CD4-positive, alpha-beta T cell (primary cell): ENCODE measurements at places on chromosomes 6 and 20.

DNA sequence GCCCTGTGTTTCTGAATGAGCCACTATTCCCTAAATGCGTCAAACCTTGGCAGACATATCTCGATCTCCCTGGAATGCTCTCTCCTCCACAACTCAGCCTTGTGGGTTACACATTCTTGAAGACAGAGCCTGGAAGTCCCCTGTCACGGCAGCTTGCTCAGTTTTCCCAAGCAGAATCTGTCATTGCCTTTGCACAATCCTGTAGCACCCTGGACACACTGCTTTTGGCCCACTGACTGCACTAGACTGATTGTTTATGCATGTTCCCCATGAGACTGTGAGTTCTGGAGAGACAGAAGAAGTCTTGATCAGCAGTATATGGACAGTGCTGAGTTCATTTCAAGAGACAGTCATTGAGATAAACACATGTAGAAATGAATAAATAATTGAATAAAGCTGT is 406.7 kb downstream of the CD83 start:
- no peak for DNase-seq

GRCh38 chr6:11208854-11209253 is 23.6 kb downstream of the NEDD9 start:
- DNase-seq: no peak

GRCh38 chr6:144158133-144158532 is 7.8 kb downstream of the STX11 start:
- no peak for DNase-seq

DNA sequence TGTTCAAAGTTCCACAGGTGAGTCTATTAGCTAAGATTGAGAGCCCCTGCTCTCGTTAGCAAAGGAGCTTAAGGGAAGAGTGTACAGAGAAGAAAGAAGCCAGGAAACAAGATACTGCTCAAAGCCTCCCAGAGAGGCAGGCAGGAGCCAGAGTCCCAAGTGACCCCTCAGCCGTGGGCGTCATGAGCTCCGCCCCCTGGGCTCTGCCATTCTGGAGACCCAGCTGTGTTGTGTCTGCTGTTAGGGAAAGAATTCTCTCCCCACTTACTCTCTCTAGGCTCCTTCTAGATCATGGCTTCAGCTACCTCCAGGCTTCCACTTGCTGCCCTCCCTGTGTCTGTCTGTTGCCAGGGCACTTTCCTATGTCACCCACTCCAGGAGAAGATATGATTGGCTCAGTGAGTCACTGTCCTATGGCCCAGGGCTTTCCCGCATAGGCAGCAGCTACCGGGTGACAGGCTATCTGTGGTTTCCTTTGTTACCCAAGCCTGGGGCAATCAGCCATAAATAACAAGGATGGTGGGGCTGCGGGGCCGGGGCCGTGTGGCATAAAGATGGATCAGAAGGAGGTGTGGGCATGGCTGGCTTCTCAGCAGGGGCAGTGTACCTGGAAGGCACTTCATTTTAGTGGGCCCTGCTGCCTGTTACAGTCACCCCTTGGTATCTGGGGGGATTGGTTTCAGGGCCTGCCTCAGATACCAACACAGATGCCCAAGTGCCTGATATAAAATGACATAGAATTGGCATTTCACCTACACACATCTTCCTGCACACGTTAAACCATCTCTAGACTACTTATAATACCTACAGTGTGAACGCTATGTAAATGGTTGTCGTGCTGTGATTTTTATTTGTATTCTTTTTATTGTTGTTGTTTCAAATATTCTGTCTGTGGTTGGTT is 118.9 kb downstream of the ARMC2 start:
- DNase-seq: no peak

DNA sequence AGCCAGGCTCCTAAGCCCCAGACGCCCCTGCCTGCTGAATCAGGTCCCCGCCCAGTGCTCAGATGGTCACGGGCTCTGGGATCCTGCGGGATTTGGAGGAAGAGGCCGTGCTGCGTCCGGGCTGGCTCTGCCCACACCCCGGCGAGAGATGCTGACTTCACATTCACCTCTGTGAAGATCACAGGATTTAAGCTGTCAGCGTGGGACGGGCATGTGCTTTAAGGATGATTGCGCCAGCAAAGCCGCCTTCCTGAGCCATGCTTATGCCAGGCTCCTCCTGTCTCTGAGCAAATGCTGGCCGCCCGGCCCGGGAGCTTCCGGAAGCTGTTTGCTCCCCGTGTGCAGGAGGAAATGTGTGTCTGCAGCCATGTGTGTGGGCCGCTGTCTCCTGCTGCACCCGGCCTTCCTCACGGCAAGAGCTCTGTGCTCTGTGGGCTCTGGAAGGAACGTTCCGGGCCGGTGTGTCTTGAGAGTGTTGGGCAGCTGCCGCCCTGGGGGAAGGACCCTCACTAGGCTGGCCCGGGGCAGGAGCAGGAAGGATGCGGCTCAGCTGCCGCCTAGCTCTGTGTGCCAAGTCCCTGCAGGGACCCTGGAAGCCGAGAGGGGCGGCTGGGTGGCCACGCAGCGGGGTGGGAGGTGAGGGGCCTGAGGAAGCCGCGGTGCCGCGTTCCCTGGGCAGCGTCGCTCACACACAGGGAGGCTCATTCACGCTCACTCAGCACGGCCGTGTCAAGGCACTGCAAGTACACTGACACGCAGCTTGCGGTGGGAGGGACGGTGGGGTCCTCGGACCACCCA is 19.0 kb upstream of the BHLHE23 start:
- no peak for DNase-seq

- DNase-seq: no peak
Observed at GRCh38 chr20:47228654-47229053, 127.8 kb downstream of the ZMYND8 start.

- no peak for DNase-seq
Observed at GRCh38 chr6:37480951-37481534, 18.6 kb downstream of the CCDC167 start.

- no peak for DNase-seq
Observed at GRCh38 chr20:40082436-40082835, 606.6 kb downstream of the MAFB start.

GRCh38 chr20:47862574-47863240 is 77.4 kb upstream of the SULF2 start:
- DNase-seq: no peak

DNA sequence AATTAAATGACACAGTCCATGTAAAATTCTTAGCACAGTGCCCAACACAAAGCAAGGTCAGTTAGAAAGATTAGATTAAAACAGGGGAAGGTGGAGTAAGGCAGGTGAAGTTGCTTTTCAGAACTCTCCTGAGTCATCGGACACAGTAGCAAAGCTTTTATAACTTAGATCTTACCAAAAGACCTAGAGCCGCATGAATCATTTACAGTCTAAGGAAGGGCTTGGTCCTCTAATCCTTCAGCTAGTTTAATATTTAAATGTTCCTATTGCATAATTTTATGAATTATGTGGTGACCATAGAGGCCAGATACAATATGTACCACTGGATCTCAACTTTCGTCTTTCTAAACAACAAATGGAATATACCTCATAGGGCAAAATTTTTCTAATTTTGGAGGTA is 202.1 kb upstream of the SNX9 start:
- DNase-seq: no peak
